ENCODE measurements at places on chromosomes 3 and 15.
A peak's percentile ranks its signal among the peaks of the same experiment; 100 is the strongest.

GRCh38 chr3:73465926-73466325 is 158.8 kb downstream of the PDZRN3 start:
- DNase-seq = no peak

DNA sequence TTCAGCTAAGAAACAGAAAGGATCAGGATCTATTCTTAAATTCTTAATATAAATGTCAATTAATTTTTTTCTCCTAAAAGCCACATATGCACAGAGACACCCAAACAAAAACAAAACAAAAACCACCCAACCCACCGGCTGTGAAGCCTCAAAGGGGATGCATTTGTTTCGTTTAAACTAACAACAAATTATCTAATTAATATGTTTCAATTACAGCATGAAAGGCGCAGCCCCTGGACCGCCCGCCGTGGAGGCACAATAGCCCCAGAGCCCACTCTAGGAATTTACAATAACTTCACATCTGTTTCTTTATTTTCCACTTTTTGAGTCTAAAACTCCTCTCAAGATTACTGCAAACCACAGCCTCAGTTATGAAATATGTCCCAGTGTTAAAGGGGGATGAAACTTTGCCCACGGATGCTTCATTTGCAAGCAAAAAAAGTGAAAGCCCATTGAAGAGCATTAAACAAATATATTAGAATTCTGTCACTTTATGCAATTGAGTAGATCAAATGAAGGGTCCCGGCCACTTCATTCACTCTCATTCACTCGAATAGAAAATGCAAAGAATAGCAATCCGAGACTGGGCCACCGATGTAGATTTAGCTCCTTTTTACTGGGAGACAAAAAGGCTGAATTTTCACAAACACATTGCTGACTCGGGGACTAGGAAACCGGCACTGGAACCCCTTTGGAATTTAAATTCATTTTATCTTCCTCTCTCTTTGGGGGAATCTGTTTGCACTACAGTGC is 6.0 kb downstream of the FOXB1 start:
- DNase-seq = no peak

DNA sequence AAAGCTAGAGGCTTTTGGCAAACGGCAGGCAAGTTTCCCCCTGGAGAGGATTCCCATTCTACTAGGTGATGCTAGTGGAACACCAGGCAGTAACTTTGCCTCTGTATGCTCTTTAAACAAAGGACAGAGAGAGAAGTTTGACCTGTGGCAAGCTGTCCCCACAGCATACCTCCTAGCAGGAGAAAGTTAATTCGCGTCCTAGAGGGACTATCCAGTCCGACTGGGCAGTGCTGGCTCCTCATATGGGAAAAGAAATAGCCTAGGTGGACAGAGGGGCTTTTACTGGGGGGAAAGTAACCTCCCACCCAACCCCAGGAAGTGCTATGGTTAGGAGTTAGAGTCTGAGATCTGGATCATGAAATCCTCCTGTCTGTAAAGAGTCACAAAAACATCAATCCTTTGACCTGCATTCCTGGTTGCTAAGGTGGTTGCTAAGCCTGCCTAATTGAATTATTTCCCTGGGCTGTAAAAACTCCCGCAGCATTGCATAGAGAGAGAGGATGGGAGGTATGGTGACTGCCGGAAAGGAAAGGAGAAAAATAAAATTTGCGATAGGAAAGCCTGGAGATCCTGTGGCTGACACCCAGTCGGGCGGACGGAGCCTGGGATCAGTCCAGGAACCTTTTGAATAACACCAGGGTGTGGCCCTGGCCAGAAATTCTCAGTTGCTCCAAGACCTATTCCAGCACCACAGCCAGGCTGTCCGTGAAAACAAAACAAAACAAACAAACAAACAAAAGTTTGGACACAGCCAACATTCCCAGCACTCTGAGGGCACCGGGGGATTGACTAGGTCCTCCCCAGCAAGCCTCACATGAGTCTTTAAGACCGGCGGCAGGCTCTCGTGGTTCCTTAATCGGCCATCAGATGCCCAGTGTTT is 67.7 kb upstream of the ATP11B start:
- DNase-seq = peak; percentile 73

DNA sequence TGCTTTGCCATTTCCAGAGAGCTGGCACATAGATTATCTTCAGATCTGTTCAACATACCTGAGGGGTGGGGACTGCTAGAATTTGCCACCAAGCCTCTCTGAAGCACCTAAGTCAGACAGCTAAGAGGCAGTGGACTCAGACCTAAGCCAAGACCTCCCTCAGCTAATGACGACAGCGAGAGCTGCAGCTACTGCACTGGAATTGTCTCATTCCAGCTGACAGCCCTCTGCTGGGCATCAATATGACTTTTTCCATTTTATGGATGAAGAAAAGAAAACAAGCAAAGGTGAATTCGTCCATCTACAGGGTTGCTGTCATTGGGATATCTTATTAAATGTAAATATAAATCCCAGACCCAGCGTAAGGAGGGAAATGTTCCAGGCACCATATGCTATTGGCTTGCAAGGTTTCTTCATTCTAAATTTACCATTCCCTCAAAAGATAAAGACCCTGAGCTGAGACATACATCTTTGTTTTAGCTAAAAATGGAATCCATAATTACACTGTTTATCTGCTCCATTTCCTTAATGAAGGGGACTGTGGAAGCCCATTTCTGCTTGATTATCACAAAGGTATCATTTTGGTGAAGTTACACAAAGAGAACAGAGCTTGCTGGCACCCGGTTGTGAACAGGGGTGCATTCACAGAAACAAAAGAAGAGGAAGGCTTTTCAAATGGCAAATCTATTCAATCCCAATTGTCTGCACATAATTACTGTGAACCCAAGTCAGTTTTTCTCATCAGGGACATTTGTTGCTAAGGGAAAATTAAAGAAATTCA is 85.5 kb upstream of the LRTM1 start:
- DNase-seq = peak; percentile 10

DNA sequence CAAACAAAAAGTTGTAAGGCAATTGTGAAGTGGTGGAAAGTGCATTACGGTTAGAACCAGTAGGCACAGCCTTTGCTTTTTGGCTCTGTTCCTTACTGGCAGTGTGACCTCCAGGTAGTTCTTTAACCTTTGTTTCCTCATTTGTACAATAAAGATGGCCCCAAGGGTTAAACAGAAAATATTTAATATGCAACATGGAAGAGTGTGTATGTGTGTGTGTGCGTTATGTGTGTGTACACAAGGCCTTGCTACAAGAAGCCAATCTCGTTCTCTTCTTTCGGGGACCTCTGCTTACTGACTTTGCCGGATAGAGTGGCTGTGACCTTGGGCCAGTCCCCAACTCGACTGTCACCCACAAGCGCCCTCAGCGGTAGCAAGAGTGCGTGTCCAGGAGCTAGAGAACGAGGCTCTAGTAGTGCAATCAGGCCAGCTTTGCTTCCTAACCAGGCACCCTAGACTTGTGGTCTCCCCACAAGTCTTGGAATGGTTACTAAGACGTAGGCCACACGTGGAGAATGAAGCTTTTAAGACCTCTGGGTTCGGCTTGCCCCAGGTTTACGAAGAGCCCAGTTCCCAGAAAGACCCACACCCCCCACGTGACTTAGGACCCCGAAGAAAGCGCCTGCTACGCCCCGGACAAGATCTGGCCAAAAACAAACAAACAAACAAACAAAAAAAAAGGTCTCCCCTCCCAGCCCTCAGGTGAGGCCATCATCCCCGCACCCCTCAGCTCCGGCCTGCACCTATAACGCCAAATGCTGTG is 593 bp downstream of the CIAO2A start:
- DNase-seq = peak; percentile 57

- peak; percentile 17 for DNase-seq
Observed at GRCh38 chr3:143135150-143135549, 15.6 kb downstream of the CHST2 start.

- DNase-seq = no peak
Observed at GRCh38 chr3:32285891-32286290, 47.4 kb downstream of the CMTM8 start.

DNA sequence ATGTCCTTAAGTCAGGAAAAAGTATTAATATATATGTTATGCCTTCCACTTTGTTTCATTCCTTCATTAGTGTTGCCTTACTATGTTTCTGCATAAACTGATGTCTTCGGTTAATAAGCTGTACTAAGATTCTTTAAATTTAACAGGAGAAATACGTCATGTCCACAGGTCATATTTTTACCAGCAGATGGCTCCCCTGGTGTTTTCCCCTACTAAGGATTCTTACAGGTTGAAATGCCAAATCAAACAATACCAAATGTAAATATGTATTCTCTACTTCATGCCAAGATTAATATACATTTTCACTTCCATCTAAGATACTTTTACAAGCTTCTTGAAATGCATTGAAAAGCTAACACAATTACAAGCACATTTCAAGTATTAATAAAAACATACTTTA is 1602.1 kb downstream of the SI start:
- no peak for DNase-seq

GRCh38 chr3:184718431-184718830 is 6.6 kb upstream of the MAGEF1 start:
- DNase-seq = no peak

DNA sequence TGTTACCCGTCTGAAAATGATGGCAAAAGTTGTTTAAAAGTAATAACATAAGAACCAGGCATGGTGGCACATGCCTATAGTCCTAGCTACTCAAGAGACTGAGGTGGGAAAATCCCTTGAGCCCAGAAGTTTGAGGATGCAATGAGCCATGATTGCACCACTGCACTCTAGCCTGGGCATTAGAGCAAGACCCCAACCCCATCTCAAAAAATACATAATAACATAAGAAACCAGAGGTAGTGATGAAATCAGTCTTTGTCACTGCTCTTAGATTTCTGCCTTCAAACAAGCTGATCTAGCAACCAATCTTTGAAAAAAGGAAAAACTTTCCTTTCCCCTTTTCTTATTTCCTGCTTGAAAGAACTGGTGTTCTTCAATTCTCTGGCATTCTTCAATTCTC is 71.3 kb downstream of the TMCC1 start:
- no peak for DNase-seq

- DNase-seq = no peak
Observed at GRCh38 chr3:52331906-52332305, 15.8 kb downstream of the DNAH1 start.

DNA sequence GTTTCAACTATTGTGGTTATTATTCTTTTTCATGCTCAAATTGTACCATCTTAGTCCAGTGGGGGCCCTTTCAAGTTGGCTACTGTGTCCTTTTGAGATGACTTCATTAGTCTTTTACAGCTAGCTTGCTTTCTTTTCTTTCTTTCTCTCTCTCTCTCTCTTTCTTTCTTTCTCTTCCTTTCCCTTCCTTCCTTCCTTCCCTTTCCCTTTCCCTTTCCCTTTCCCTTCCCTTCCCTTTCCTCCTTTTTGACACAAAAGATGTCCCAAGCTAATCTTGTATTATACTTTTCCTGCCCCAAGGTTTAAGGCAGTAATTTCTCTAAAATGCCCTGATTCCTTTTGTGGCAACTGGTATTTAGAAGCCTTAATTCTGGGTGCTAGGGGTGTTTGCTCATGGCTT is 213.0 kb upstream of the TBC1D5 start:
- DNase-seq = no peak

GRCh38 chr3:97838393-97838792 is 16.6 kb downstream of the CRYBG3 start:
- no peak for DNase-seq

- DNase-seq = no peak
Observed at GRCh38 chr3:171986176-171986575, 53.2 kb upstream of the FNDC3B start.

GRCh38 chr15:62850791-62851291 is 191.7 kb upstream of the TPM1 start:
- no peak for DNase-seq

DNA sequence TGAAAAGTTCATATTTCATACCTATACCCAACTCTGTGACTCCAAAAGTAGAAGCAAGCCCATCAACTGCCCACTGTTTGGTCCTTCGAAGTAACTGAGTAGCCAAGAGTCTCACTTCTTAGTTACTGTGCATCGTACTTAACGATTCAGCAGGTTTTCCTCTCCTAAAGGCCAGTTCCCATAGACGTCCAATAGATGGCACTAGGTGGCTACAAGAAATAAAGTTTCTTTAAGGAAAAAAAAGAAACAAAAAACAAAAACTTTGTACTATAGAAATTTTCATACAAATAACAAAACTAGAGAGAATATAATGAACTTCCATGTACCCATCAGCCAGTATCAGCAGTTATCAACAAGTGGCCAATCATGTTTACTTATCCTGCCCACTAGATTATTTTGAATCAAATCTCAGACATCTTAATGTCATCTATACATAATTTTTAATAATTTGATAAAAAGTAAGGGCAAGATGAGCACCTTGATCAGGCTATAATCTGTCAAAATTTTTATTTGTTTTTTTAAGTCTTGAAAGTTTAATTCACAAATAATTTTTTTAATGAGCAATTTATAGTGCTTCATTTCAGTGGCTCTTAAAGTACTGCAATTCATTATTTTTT is 63.8 kb upstream of the ACP3 start:
- DNase-seq = peak; percentile 45

- no peak for DNase-seq
Observed at GRCh38 chr3:179233043-179233442, 17.9 kb downstream of the KCNMB3 start.

DNA sequence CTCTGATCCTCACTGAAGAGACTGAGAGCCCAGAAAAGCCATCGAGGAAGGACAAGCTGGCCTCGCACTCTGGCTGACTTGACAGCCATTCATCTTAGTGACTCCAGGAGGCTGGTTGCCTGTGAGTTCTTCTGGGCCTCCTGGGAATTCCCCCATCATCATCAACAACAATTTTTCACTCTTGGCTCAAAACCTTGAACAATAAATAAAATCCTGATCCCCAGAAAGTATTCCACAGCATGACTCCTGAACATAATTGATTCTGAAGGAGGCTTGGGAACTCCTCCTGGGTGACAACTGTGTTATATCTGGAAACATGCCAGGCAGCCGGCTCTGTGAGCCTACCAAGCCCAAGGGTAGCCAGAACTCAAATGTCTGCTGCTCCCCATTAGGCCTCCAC is 188.6 kb downstream of the SHQ1 start:
- DNase-seq = no peak

DNA sequence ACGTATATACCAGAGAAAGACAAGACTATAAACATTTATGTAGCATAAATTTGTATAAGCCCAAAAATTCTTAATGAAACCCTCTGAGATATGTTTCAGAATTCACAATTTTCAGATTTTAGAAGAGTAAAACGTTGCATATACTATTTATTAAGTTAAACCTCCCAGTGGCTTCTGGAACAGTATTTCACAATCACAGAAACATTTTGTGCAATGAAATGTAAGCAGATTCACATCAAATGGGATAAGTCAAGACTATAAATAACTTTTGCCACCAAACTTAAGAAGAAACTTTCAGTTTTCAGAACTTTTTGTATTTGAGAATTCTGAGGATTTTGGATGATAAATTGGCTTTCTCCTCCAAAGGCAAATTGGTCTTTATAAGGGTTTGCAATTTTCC is 9.2 kb downstream of the SLTM start:
- DNase-seq = no peak

DNA sequence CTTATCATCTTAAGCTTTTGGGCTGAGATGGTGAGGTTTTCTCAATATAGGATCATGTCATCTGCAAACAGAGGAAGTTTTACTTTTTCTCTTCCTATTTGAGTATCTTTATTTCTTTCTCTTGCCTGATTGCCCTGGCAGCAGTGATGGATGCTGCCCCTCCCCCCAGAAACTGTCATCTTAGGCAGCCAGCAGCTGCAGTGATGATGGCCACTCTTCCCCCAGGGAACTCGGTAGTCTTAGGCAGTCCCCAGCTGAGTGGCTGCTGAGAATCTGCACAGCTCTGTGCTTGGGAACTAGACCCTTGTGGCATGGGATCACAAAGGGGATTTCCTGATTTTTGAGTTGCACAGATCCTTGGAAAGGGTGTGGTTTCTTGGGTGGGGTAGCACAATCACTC is 791.1 kb upstream of the ALCAM start:
- no peak for DNase-seq

Measured in SK-N-SH (cell line).